PC-3 (cell line): ENCODE measurements at places on chromosomes 11 and 22. TPM values are rescaled to one million over a fixed set of nuclear protein-coding genes. Genes with fewer than 3 reads are reported as not detected.

Gene FUT4
- total RNA-seq: 2.8 and 4.1 TPM in 2 replicates

Gene OR51E1
- total RNA-seq: not detected in 2 replicates

Gene EML3
- 32.8 and 50.6 TPM in 2 replicates for total RNA-seq

Gene UPB1
- total RNA-seq: 0.29 TPM in 1 of 2 replicates, not detected in the other

Gene MAPK11
- total RNA-seq: 7.0 and 7.6 TPM in 2 replicates

Gene OR51B5
- 0.63 and 1.7 TPM in 2 replicates for total RNA-seq

Gene MRPL11
- total RNA-seq: 214 and 321 TPM in 2 replicates

Gene DDI1
- total RNA-seq: not detected in 2 replicates

Gene SNX32
- total RNA-seq: not detected in 2 replicates

Gene TEX54
- not detected in 2 replicates for total RNA-seq

Gene TRIM51
- total RNA-seq: not detected in 2 replicates

Gene DLG2
- 0.58 and 4.3 TPM in 2 replicates for total RNA-seq

Gene PDE3B
- 0.11 TPM in 1 of 2 replicates, not detected in the other for total RNA-seq

Gene PRG2
- not detected in 2 replicates for total RNA-seq

Gene SPI1
- total RNA-seq: 0.22 TPM in 1 of 2 replicates, not detected in the other

Gene MS4A12
- not detected in 2 replicates for total RNA-seq

Gene FOSL1
- total RNA-seq: 656 and 851 TPM in 2 replicates

Gene SLC17A6
- total RNA-seq: not detected in 2 replicates

Gene SHISA8
- not detected in 2 replicates for total RNA-seq

Gene PKDREJ
- not detected in 2 replicates for total RNA-seq

Gene TRMT112
- total RNA-seq: 812 and 815 TPM in 2 replicates

Gene CLP1
- 23.0 and 28.4 TPM in 2 replicates for total RNA-seq

Gene KRTAP5-2
- not detected in 2 replicates for total RNA-seq

Gene POTEH
- not detected in 2 replicates for total RNA-seq

Gene OR8A1
- 0.04 TPM in 1 of 2 replicates, not detected in the other for total RNA-seq

Gene OR6A2
- total RNA-seq: 0.06 and 0.07 TPM in 2 replicates

Gene BIRC3
- total RNA-seq: 3.9 and 4.2 TPM in 2 replicates

Gene CATSPERZ
- 9.2 and 11.2 TPM in 2 replicates for total RNA-seq

Gene UPK3A
- total RNA-seq: 1.1 TPM in 1 of 2 replicates, not detected in the other

Gene OR2AG1
- not detected in 2 replicates for total RNA-seq

Gene PRR5
- total RNA-seq: 14.5 and 21.8 TPM in 2 replicates

Gene RFPL2
- total RNA-seq: not detected in 2 replicates

Gene CHADL
- 0.63 and 1.2 TPM in 2 replicates for total RNA-seq

Gene MAJIN
- not detected in 2 replicates for total RNA-seq

Gene TRIOBP
- total RNA-seq: 64.5 and 74.8 TPM in 2 replicates

Gene NXPE1
- not detected in 2 replicates for total RNA-seq

Gene RIMBP3C
- total RNA-seq: 0.29 TPM in 1 of 2 replicates, not detected in the other

Gene RIC3
- total RNA-seq: not detected in 2 replicates

Gene MMP12
- total RNA-seq: not detected in 2 replicates

Gene APOA4
- total RNA-seq: not detected in 2 replicates

Gene PKP3
- 218 and 222 TPM in 2 replicates for total RNA-seq

Gene TSGA10IP
- total RNA-seq: not detected in 2 replicates

Gene MFRP
- total RNA-seq: not detected in 2 replicates

Gene SLC39A13
- 29.4 and 32.5 TPM in 2 replicates for total RNA-seq

Gene KCNJ4
- total RNA-seq: not detected in 2 replicates

Gene SCARF2
- 2.7 and 5.4 TPM in 2 replicates for total RNA-seq
